Activated CD4-positive, alpha-beta T cell treated with anti-CD3 and anti-CD28 coated beads, Interleukin-2, amount 10 ng/mL, durations not matched to agents 24 days and 14 days (primary cell): ENCODE measurements at places on chromosomes 7 and 10. TPM values are rescaled to one million over a fixed set of nuclear protein-coding genes. Genes with fewer than 3 reads are reported as not detected.

The DCLRE1C gene
- total RNA-seq: 17.5 and 21.0 TPM in 2 replicates

The NPFFR1 gene
- total RNA-seq: not detected in 2 replicates

The MSMB gene
- not detected in 2 replicates for total RNA-seq

The KNDC1 gene
- total RNA-seq: 0.19 and 0.21 TPM in 2 replicates

The C10orf67 gene
- 0.07 and 0.16 TPM in 2 replicates for total RNA-seq

The UCMA gene
- not detected in 2 replicates for total RNA-seq

The ACHE gene
- total RNA-seq: not detected in 2 replicates

The PIP gene
- total RNA-seq: not detected in 2 replicates

The TMEM229A gene
- not detected in 2 replicates for total RNA-seq

The CEP55 gene
- total RNA-seq: 58.5 and 59.3 TPM in 2 replicates

The CDC14C gene
- not detected in 2 replicates for total RNA-seq

The HOXA1 gene
- total RNA-seq: 0.09 and 0.16 TPM in 2 replicates

The GJC3 gene
- 0.36 TPM in 1 of 2 replicates, not detected in the other for total RNA-seq
